Stimulated activated CD8-positive, alpha-beta memory T cell treated with anti-CD3 and anti-CD28 coated beads, Interleukin-15, amount 100 ng/mL, for 4 hours (primary cell): ENCODE measurements at places on chromosomes 5 and 9.

- no peak for DNase-seq
Observed at GRCh38 chr9:7730164-7730445, 69.5 kb downstream of the DMAC1 start.

- no peak for DNase-seq
Observed at GRCh38 chr9:93898026-93898425, 57.1 kb downstream of the BARX1 start.

DNA sequence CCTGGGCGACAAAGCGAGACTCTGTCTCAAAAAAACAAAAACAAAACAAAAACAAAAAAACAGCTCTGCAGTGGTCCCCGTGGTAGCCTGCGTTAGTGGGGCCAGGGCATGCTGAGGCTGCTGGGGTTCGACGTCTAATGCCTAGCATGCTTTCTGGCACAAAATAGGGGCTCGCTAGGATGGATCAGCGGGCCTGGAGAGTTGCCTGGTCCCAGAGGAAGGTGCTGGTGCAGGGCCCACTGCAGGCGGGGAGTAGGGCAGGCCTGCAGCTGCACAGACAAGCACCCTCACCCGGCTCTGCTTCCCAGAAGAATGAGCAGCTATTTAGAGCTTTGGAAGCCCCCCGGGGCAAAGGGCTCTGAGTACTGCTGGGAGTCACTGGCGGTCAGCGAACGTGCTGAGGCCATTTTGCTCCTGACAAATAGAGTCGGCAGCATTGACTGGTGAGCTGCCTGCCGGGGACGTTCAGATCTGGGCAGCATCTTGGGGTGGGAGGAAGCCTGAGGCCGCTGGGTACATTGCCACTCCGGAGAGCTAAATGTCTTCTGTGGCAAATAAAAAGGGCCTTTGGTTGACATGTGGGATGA lies 126.7 kb downstream of the OLFM1 start:
- no peak for DNase-seq

DNA sequence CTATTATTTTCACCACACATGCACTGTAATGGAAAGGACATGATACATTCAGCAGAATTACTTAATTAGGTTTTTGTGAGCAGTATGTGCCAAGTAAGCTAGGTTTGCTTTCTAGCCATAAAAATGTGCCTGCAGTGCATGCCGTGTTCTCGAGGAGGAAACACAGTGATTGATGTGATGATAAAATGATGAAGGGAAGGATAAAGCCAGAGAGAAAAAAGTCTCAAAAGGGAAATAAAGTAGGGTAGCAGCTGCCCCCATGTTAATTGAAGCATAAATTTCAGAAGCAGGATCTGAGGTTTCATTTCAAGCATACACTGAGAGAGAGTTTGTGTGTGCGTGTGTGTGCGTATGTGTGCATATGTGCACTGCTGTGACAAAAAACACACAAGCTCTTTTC lies 714.2 kb upstream of the C9orf72 start:
- DNase-seq = no peak

DNA sequence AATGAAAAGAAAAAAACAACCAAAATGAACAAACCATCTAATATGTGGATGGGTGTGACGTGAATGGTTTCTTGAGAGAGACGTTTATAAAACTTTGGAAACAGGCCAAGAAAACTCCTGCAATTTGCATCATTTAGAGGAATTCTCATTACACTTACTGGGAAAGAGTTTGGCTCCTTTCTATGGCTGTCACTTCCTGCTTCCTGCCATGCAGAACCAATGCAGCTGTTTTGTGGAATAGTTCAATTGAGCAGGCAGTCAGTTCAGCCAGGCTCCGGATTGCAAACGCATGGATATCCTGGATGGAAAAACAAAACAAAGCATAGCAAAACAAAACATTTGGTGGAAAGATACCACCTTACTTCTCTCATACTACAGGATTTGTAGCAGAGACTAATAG lies 36.6 kb downstream of the FAM114A2 start:
- DNase-seq = no peak
